ENCODE measurements at places on chromosomes 3 and 15.

DNA sequence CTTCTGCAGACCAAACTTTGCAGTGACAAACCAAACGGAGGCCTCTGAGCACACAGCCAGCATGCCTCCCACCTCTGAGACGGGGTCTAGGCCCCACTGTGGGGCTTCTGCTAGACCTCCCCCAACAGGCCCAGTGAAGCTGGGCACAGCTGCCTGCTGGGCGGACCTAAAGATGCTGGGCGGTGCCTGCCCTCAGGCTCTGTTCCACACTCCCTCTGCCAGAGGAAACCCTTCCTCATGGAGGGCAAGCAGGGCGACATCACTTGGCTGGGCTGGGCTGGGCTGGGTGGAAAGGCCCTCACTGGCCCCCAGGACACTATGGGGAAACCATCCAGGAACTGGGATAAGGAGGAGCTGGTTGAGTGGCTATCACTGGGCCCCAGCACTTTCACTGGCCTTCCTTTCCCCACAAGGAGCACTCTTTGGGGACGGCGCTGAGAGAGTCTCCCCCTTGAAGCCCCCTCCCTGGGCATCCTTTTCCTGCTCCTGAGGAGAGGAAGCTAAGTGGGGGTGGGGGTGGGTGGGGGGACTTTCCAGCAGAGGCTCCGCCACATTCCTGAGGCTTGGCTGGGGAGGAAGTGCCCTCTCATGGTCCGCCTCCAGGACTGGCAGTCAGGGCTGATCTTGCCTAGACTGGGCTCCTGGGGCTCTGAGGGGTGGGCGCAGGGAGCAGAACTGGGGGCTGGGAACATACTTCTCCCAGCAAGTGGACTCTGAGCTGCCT lies 98.1 kb upstream of the HACD2 start:
- no peak for DNase-seq

- no peak for DNase-seq
These were observed 4.7 kb downstream of the SMAD3 start for GRCh38 chr15:67070150-67070549.

- DNase-seq = peak; percentile 41
These were observed 32.5 kb upstream of the ZNF445 start for GRCh38 chr3:44510000-44510368.

DNA sequence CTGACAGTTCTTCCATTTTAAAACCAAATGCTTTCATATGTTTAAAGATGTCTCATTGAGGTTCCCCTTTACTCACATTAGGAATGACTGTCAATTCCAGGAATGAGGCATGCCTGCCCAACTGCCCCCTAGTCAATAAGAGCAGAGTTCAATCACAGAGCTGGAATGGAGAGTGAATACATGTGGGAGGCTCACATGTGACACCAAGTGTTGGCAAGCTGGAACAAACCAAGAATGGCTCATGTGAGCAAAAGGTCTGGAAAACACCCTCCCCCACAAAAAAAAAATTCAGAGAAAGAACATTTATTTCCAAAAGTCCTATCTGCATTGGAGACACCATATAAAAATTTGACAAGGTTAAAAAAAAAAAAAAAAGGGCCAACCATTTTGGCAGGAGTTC lies 3.7 kb downstream of the PBRM1 start:
- DNase-seq = peak; percentile 91

- DNase-seq = no peak
These were observed 62.9 kb downstream of the FNDC3B start for GRCh38 chr3:172102123-172102882.

GRCh38 chr3:8567784-8568575 lies 66.4 kb downstream of the LMCD1 start:
- no peak for DNase-seq

- DNase-seq = no peak
These were observed 249.9 kb upstream of the DNAJC19 start for GRCh38 chr3:181239441-181239840.

DNA sequence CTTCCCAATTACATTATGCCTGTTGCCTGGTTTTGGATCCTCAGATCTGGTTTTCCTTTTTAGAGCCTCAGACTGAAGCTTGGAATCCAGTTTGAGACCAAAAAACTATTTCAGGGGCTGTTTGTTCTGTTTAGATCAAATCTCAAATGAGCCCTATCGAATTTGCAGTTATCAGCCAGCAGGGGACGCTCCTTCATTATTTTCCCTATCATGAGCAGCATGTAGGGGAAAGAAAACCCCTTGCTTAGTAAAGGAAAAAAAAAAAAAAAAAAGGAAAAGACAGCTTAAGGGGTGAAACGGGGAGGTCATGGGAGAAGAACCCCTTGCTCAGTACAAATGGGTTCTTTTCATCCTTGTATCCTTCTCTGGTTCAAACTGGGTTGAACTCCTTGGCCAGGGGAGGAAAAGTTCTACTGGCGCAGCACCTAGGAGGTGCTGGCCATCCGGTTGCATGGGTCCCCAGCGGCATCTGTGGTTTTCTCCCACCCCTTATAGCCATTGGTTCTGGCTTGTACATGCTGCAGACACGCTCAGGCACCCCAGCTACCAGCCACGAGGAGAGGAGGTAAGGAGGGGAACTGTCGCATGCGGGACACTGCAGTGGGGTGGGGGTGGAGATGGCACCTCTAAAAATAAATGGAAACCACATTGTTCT lies 1375.1 kb upstream of the ALCAM start:
- peak; percentile 15 for DNase-seq

DNA sequence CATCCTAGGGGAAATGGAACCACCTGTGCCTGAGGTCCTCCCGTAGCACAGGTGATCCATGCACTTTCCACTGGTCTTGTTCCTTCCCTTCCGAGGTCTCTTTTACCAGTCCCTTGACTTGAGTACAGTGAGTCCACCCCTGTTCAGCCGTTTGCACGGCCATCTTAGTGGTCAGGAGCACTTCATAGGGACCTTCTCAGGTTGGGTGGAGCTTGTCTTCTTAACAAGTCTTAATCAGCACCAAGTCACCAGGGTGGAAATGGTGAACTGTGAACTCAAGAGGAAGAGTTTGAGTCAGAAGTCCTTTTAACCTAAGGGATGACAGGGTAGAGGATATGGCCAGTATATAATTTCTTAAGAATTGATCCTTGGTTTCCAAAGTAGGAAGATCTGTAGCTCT lies 21.4 kb downstream of the ARL8B start:
- DNase-seq = no peak
